Sciatic nerve (tissue), 2 donors: ENCODE measurements at places on chromosomes 7 and 10. TPM values are rescaled to one million over a fixed set of nuclear protein-coding genes. Genes with fewer than 3 reads are reported as not detected.

GRCh38 chr7:117014673-117015133, 61.4 kb downstream of the ST7 start:
- peak; percentile 70 for DNase-seq

DNA sequence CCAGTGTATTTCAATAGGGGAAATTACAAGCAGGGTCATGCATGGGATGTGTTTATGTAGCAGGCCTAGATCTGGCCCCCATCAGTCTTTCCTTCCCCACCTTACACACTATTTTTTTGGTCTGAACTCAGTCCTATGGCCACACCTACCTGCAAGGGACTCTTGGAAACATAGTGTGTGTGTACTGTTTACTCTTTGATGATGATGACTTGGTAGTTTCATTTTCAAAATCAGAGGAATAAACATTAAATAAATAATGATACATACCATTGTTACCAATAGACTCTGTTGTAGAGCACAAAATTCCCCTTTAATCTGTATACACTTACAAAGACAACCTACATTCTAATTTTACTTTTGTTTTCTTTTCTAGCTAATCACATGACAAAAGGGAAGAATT, 191.0 kb downstream of the ZEB1 start:
- no peak for DNase-seq

The ITPRID1 gene
- total RNA-seq = not detected

The SPDYE16 gene
- total RNA-seq = 1.9 TPM

The MYL10 gene
- not detected for total RNA-seq

DNA sequence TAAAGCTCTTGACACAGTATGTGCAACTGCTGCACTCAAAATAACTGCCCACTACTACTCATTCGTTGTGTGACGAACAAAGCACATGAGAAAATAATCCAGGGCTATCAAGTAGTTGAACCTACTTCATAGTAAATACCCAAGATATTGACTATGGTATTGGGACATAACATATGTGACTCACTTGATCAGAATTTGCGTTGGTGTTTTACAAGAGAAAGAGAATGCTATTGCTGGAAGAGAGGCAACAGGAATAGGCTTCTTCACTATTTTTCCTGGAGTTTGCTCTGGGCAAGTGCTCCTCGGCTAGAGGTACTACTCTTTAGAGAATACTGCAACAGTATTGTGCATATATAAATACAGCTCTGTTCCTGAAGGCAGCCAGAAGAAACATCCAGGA, 2.5 kb downstream of the DGKB start:
- no peak for DNase-seq

- no peak for DNase-seq
Measured at GRCh38 chr7:1601956-1602355, 32.1 kb upstream of the PSMG3 start.

The PAX4 gene
- total RNA-seq = not detected

The MCM10 gene
- total RNA-seq = 0.45 TPM

- DNase-seq = no peak
Measured at GRCh38 chr10:47136866-47137265, 163.1 kb upstream of the GDF10 start.
